T-cell (primary cell): ENCODE measurements at places on chromosomes 4 and X.

- DNase-seq: no peak
Measured at GRCh38 chr4:76210452-76210851, 3.2 kb downstream of the SCARB2 start.

DNA sequence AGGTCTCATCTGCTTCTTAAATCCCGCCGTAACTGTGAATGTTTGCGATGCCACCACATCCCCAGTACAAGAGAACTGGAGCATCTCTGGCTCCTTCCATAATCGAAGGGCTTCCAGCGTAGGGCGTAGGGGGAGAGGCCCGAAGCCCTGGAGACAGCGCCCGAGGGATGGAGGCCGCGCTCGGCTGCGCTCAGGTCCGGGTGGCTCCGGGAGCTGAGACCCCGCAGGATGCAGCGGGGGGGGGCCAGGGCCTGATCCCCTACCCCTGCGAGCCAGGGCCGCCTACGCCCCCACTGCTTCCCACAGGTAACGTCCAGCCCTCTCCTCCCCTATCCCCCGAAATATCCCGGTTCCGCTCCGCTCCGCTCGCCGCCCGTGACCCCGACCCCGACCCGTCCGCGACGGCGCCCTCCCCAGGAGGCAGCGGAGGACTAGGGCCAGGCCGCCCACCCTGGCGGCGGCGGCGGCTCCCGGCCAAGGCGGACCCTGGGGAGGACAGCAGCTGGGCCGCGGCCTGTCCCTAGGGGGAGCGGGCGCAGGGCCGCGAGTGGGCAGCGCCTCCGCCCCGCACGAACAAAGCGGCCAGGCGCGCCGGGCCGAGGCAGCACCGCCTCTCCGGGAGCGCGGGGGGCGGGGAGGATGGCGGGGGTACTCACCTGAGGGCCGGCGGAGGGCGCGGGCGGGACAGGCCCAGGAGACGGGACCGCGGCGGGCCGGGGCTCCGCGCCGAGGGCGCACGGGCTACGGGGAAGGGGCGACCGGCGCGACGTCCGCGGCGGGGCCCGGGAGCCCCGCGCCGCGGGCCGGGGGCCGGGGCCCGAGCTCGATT lies 723 bp downstream of the WDFY3 start:
- DNase-seq: no peak

DNA sequence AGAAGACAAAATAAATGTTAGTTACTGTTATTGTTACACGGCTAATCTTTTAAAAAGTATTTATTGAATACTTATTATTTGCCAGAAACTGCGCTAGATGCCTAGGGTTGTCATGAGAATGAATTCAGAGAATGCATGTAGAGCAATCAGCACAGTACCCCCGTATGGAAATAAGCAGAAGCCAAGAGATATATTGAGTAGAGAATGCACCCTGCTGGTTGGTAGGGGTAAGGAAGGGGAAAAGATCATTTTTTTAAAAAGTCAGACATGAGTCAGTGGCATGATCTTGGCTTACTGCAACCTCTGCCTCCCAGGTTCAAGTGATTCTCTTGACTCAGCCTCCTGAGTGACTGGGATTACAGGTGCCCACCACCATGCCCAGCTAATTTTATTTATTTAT lies 13.1 kb upstream of the DRP2 start:
- DNase-seq: no peak

GRCh38 chr4:5930456-5930855 lies 37.6 kb upstream of the CRMP1 start:
- no peak for DNase-seq

GRCh38 chr4:176964116-176964691 lies 171.5 kb upstream of the VEGFC start:
- DNase-seq: no peak

- DNase-seq: no peak
Measured at GRCh38 chrX:15310117-15310516, 5.3 kb downstream of the ASB11 start.

GRCh38 chr4:118983831-118984230 lies 95.2 kb downstream of the SYNPO2 start:
- no peak for DNase-seq

DNA sequence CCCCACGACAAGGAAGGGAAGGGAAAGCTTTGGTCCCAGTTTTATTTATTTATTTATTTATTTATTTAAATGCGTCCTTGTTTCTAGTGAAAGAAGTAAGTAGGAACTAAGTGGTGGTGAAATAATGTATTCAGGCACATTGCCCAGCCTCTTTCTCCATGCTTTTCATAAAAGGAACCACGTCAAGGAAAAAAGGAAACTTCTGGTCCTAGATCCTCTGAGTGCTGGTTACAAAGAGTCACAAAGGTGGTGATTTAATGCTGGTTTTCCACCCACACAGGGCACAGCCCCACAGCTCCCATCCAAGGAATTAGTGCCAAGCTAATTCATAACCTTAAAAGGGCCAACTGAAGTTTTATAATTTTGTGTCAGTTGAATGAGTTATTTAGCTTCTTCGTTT lies 206.6 kb upstream of the GYPA start:
- DNase-seq: no peak

DNA sequence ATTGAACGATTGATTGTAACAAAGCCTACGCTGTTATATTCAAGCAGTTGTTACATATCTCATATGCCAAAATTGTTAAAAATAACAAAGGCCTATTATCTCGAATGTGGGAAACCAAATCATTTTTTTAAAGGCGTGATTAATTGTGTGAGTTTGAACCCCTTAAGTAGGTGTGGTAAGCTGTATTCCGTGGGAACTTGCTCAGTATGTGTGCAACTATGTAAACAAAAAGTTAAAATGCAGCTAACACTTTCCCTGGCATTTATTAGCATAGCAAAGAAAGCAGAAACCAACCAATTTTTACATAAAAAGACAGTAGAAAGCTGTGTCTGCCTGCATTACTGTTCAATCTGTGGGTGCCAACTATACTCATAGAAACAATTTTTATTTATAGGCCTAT lies 166.0 kb upstream of the HAND2 start:
- no peak for DNase-seq
